ENCODE measurements at places on chromosomes 2 and 18. TPM values are rescaled to one million over a fixed set of nuclear protein-coding genes. Genes with fewer than 3 reads are reported as not detected.

Gene GPBAR1
- total RNA-seq = 1.0 TPM

Gene SERPINB12
- not detected for total RNA-seq

Gene LCT
- total RNA-seq = not detected

Gene KCNE4
- not detected for total RNA-seq

GRCh38 chr2:149585166-149585885, 2.2 kb downstream of the MMADHC start:
- no peak for DNase-seq

GRCh38 chr2:144580521-144581161, 60.7 kb upstream of the ZEB2 start:
- DNase-seq = no peak

- no peak for DNase-seq
Observed at GRCh38 chr2:98907966-98908905, 27.8 kb downstream of the CRACDL start.

DNA sequence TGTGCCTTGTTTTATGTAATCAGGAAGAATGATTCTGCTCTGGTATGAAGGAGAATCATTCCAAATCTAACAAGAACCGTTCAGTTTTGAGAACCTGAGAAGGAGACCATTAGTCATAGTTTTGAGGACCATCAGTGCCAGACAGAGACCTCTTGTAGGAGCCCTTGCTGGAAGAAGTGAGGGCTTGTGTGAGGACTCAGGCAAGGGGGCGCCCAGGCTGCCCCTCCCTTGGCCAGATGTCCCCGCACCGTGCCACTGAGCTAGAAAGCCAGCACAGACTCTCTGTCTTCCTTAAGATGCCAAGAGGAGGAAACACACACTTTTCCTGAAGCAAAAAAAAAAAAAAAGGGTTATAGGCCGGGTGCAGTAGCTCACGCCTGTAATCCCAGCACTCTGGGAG, 55.7 kb upstream of the SLC39A10 start:
- DNase-seq = no peak

- DNase-seq = no peak
Observed at GRCh38 chr2:3102081-3102921, 275.3 kb downstream of the EIPR1 start.

DNA sequence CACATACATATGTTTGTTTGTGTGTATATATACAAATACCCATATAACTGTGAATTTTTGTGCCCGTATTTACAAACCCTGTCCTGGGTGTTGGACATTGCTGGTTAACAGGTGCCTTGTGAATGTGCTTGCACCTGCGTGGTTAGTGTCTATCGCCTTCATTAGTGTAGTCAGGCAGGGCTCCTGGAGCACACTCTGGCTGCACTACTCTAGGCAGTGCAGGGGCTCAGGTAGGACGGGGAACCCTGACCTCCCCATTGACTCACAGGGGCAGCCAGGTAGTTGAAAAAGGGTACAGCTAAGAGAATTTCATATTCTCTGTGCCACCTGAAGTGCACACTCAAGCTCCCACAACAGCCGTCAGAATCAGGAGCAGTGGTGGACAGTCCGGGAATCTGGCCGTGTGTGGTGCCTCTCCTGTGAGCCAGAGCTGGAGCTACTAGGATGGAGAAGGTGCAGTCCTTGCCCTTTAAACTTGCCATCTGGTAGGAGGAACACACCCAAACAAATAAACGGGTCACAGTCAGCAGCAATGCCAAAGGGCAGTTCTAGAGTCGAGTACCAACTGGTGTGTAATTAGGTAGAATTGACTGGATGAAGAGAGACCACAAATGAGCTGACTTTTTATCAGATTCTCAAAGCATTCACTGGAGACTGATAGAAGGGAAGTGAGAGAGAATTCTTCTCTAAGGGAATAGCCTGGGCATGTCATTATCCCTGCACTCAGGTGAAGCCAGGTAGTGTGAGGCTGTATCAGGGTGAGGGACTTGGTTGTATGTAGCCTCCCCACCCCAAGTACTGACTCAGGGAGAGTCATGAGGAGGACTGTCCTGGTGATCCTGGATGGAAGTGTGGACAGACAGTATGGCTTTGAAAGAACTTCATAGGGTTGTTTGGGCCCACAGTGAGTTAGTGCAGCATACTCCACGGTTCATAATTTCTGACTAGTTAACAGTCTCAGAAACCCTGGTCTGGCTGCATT, 44.1 kb downstream of the FARP2 start:
- DNase-seq = no peak

- no peak for DNase-seq
Observed at GRCh38 chr2:233112329-233112728, 52.2 kb downstream of the INPP5D start.

Data from epithelial cell of proximal tubule (primary cell).